ENCODE measurements at places on chromosomes 11 and 22. TPM values are rescaled to one million over a fixed set of nuclear protein-coding genes. Genes with fewer than 3 reads are reported as not detected.

DNA sequence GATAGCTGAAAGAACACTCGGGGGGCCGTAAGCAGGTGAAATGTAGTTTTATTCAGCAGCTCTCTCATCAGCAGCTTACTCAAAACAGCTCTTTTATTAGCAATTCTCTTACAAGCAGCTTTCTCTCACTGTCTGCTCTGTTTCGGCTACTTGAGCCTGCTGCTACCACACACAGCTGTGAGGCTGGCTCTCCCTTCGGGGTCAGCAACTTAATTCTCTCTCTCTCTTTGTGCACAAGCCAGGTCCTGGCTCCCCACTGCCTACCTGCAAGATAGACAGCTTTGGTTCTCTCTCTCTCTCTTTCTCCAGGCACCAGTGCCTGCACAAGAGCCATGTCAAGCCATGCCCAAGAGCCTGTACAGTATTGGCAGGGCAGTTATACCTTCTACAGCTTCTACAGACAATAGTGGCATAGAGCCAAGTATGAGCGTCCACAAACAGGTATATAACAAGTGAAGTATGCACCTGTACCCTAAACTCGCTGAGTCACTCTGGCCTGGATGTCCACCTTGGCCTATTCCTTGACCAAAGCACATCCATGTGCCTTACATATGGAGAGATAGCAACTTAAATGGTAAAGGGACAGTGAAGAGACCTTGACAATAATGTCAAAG is 110.8 kb downstream of the MTNR1B start:
- DNase-seq = no peak

Gene MAP6
- polyA plus RNA-seq = 5.8 TPM

DNA sequence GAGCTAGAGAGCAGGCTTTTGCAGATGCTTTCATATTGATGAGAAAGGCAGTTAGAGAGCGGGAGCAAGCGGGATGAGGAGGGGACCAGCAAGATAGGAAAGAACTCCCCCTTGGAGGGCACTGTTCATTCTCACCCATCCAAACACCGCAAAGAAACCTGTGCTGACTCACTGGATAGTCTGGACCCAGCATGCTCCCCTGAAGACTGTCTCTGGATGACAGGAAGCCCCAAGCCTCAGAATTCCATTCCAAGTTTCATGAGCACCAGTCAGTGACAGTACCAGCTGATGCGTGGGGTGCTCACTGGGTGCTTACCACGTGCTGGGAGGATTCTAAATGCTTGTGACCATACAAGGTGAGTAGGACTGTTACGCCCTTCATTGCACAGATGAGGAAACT is 34.2 kb downstream of the MICAL3 start:
- DNase-seq = no peak

DNA sequence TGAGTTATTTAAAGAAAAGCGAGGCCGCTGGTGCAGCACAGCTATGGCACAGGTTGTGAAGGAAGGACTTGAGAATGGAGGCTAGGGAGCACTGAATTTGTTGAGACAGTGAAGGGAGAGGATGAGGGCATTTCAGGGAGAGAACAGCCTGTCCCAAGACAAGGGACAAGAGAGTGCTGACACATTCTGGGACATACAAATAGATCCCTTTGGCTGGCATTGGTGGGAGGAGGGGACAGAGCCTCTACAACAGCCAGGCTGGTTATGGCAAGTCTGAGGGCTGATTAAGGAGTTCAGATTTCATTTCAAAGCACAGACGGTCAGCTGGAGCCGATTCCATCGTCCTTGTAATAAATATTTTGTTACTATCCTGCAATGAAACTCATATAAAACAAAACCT is 1.7 kb upstream of the SLC29A2 start:
- no peak for DNase-seq

- no peak for DNase-seq
Observed at GRCh38 chr22:24125941-24126340, 55.3 kb upstream of the SUSD2 start.

DNA sequence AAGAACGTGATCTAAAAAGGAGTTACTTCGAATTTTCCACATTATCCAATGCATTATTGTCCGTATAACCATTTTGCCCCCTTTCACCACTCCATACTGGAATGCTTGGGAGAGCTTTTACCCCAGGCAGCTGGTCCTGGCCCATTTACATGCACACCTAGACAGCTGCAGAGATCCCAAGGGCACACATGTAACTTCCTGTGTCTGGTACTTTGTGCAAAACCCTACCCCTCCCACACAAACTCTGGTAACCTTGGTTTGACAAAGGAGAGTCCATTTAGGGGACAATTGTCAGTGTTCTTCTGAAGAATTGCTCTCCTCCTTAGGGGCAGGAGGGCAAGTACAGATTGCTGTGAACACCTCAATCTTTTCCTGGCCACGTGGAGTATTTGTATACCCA is 57.3 kb upstream of the SORL1 start:
- no peak for DNase-seq

Gene FOXRED2
- polyA plus RNA-seq = 4.8 TPM

DNA sequence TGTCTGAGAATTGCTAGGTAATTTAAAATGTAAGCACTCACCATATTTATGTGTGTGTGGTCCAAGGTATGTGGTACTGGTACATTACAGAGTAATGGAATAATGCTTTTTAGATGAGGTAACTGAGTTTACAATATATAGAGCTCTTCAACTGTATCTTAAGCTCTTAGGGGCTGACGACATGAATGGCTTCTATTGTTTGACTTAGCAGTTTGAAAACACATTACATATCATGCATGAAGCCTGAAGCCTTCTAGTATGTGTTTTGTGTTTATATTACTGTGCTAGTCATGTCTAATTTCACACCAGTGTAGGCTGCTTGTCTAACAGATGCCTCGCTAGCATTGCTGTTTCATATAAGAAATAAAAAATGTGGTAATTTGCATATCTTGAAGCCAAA is 37.2 kb downstream of the GAS2 start:
- peak; percentile 48 for DNase-seq

Gene SPDYC
- not detected for polyA plus RNA-seq

Gene PGA4
- polyA plus RNA-seq = not detected

DNA sequence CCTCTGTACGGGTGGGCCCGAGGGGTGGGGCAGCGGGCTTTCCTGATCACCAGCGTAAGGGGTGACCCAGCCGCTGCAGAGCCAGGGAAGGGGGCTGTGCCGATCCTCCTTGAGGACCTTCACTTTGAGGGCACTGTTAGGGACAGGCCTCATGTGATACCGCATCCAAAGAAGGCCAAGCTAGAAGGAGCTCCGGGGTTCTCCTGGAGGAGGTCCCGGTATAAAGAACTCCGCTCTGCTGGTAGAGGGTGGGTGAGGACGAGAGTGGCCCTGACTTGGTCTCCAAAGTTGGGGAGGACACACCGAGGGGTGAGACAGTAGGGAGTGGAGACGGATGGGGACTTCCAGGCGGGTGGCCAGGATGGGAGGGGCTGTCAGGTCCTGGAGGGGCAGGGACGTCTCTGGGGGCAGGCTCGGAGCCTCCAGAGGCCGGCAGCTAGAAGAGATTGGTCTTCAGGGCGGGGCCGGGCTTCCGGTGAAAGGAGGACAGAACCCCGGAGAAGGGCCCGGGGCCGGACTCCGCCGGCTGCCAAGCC is 4.6 kb downstream of the PHOX2A start:
- DNase-seq = peak; percentile 73

Gene RIC3
- polyA plus RNA-seq = 2.0 TPM

DNA sequence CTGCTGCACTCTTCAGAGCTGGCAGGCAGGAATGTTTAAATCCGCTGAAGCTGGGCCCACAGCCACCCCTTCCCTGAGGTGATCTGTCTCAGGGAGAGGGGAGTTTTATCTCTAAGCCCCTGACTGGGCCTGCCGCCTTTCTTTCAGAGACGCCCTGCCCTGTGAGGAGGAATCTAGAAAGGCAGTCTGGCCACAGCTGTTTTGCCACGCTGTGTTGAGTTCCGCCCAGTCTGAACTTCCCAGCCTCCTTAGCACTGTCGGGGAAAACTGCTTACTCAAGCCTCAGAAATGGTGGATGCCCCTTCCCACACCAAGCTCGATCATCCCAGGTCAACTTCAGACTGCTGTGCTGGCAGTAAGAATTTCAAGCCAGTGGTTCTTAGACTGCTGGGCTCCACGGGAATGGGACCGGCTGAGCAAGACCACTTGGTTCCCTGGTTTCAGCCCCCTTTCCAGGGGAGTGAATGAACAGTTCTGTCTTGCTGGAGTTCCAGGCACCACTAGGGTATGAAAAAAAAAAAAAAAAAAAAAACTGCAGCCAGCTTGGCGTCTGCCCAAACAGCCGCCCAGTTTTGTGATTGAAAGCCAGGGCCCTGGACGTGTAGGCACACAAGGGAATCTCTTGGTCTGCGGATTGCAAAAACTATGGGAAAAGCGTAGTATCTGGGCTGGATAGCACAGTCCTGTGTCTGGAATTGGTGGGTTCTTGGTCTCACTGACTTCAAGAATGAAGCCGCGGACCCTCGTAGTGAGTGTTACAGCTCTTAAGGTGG is 127.4 kb downstream of the SPON1 start:
- peak; percentile 42 for DNase-seq

DNA sequence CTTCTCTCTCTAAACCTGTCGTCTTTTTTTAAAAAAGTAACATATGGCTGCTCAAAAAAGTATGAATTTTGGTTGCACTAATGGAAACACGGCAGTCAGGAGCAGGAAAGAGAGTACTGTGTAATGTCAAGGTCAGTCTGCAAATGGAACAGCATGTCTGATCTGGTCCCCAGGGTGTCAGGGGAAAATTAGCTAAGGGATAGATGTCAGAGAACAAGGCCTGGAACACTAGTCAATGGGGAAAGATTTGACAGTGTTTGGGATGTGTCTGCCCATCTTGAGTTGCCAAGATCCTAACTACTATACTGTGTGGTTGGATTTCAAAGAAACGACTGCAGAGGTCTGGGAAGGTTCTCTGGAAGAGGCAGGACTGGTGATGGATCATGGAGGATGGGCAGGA is 65.7 kb upstream of the PHOX2A start:
- DNase-seq = no peak

DNA sequence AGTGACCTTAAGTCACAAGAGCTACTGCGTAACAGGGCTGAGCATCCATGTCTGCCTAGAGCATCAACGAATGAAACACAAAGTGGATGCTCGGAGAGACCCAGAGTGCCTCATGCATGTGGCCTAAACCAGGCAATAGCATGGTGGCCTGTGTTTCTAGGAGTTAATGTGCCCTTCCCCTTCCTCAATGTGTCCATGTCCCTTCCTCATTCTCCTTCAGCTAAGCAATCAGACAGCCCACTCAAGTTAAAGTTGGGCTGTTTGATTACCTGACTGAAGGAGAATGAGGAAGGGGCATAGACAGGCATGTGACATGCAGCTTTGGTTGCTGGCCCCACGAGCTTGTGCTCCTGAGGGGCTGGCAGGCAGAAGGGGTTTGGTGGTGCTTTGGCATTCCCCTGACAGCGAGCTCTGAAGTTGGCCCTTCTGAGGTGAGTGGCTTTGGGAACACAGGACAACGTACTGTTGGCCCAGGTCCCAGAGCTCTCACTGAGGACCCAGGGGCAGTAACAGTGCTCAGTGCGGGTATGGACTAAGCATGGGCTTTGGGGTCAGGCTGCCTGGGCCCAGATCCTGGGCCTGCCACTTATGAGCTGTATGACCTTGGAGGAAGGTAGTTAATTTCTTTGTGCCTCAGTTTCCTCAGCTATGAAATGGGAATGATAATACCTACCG is 46.7 kb downstream of the IRAG1 start:
- no peak for DNase-seq

DNA sequence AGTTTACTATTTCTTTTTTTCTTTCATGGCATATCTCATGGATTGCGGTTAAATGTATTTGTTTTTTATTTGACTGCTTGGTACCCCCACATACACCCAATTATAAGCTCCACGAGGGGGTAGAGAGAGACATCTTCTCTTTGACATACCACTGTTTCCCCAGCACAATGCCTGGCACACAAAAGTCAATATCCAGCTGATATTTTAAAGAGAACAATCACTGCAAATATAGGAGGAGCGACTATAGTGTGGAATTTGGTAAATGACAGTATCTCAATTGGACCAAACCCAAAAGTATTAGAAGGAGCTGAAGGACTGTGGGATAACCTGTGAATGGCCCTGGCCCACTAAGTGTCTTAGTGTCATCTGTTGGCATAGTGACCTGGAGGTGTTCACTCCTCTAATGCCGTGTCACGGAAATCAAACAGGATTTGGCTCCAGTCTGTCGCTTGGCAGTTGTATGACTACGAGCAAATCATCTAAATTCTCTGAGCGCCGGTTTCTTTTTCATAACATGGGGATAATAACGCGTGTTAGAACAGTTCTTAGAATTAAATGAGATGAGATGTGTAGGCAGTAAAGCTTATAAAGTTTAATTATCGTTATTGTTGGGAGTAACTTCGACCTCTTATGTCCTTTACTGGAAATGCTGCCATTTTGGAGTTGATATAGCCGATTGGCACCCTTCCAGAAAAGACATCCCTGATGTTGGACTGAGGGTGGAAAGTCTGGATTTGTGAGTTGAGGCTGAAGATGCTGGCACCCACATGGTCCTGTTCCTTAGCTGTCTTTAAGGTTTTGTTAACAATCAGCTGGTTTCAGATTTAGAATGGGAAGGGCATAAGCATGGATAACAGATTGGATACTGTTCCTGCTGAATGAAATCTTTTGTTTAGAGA is 144.5 kb downstream of the DBX1 start:
- peak; percentile 39 for DNase-seq
